T-helper 22 cell (primary cell): ENCODE measurements at places on chromosomes 3 and 15.

DNA sequence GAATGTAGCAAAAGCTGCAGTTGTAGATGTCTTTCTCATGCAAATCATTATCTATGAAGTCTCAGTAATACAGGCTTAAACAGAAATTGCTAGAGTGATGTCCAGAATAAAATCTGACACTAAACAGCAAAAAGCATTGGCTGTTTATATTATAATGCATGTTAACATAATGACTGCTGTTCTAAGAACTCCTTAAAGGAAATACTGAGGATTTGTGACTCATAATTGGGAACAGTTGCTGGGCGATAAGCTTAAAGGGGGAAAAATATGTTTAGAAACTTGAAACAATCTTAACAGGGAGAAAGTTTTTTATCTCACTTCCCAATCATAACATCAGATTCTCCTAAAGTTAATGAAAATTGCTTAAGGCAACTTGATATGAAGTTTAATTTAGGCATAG is 17.5 kb downstream of the TIPARP start:
- DNase-seq, result no peak

GRCh38 chr3:77667901-77668300 is 628.0 kb downstream of the ROBO2 start:
- no peak for DNase-seq

DNA sequence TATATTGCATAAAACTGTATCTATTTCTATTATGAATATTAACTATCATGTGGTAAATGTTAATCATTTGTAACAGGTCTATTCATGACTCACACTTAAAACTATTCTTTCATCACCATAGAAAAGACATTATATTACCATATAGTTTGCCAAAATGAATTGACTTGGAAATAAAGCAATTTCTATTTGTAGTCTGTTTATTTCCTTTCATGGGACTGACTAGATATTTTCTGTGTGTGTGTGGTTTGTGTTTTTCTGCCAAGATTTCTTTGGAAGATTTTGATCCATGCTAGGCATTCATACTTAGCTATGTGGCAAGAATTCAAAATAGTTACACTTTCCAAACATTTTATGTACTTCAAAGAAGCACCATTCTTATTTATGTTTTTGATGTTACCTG is 522.5 kb upstream of the AGTR1 start:
- DNase-seq, result no peak

- no peak for DNase-seq
Measured at GRCh38 chr3:52140769-52141168, 13.5 kb downstream of the POC1A start.

DNA sequence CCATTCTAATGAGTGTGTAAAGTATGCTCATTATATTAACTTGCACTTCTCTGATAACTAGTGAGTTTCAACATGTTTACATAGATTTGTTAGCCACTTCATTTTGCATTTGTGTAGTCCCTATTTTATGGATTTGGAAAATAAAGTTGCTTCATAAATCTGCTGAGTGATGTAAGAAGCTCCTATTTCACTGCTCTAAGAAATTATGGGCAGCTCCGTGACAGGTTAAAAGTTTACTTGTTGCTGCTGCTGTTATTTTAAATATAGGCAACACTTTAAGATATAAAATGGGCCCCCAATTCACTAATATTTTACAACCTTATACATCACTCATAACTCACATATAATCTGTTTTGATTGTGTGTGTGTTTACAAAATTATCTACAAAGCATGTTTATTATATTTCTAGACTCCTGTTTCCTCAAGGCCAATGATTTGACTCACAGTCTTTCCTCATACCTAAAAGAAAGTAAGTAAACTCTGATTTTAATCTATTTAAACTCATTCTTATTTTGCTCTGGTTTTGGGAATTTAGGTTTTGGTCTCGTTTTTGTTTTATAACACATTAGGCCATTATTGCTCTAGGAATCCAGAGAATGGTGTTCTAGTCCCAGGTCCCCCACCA is 51.7 kb upstream of the FILIP1L start:
- no peak for DNase-seq

GRCh38 chr15:62895905-62896316 is 146.6 kb upstream of the TPM1 start:
- no peak for DNase-seq

DNA sequence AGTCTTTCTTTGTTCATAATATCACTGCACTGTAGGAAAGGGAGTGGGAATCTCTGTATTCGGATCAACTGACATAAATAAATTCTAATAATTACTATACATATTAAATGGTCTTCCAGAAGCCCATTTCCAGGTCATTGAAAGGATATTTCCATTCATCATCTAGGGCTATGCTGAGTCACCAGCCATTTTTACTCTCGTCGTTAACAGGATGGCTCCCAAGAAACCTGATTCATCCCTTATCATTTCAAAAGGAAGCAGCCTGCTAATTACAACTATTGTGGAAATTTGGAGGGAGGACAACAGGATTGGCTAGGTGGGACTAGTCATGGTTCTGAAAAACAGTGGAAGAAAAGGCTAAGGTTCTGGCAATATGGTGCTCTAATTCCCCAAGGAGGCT is 13.6 kb downstream of the GMNC start:
- no peak for DNase-seq

- DNase-seq, result no peak
Measured at GRCh38 chr15:52076889-52077781, 35.4 kb downstream of the BCL2L10 start.

DNA sequence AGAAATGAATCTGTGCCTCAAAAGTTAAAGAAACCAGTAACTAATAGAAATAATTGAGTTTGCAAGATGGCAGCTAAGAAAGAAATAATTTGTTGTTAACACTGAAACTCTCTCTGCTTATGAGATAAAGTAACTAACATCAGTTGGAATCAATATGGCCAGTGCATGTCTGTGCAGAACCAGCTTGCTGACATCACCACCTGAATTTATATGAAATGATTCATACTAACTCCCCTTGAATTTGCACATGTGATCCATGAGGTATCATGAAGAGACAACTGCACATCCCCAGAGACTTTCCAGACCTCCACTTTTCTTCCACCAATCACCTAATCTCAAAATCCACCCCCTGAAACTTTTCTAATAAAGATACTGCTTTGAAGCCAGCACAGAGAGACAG is 10.3 kb upstream of the SLC25A38 start:
- no peak for DNase-seq

- DNase-seq, result no peak
Measured at GRCh38 chr15:26864664-26865191, 2.1 kb upstream of the GABRA5 start.

DNA sequence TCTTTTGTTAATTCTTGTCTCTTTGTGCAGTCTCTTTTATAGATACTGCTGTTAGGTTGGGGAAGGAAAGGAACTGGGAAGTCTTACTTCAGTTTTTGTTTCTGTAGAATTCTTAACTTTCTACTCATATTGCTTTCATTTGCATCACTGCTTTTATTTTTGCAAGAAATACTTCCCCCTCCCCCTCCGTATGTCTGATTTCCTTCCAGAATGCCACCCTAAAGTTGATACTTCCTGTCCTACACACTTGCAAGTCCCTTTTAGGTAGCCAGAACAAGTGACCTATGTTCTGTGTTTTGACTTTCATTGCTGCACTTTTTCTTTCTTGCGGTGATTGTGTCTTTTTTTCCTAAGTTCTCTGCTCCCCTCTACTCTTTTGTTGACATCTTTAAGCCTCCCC is 477.4 kb downstream of the RSL24D1 start:
- no peak for DNase-seq

DNA sequence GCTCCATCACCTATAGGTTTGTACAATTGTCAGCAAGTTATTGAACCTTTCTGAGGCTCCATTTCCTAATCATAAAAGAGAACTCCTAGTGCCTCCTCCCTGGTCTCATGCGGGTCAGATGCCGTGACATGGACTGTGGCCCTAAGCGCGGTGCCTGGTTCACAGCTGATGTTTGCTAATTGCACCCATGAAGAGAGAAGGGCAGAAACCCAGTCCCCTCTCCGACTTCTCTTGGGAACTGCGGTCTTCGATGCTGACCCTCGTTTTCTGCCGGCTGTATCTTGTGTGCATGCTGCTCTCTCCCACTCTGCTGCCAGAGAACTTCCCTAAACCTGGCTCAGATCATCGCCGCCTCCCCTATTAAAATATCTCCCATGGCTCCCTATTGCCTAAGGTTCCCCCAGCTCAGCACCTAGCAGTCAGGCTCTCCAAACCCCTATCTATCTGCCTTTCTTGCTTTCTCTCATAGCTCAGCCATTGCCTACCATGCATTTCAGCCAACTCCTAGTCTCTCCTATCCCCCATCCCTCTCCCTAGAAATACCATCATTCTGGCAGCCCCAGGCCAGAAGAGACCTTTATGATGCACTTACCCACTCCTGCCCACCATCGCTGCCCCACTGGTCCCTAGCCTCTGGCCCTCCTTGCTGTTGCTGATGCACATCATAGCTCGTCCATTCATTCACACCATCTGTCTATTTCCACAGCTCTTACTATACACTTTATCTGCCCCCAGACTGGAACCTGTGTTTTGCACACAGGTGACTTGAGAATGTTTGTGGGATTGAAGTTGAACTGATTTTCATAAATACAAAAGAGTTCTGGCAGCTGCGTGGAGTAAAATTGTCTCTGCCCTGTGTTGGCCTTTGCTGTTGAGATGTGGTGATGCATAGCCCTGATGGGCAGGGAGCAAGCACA is 6.6 kb downstream of the ISG20 start:
- no peak for DNase-seq

GRCh38 chr3:175619369-175619768 is 760.2 kb downstream of the NAALADL2 start:
- DNase-seq, result no peak

- no peak for DNase-seq
Measured at GRCh38 chr3:112585782-112586181, 23.9 kb downstream of the SLC35A5 start.

DNA sequence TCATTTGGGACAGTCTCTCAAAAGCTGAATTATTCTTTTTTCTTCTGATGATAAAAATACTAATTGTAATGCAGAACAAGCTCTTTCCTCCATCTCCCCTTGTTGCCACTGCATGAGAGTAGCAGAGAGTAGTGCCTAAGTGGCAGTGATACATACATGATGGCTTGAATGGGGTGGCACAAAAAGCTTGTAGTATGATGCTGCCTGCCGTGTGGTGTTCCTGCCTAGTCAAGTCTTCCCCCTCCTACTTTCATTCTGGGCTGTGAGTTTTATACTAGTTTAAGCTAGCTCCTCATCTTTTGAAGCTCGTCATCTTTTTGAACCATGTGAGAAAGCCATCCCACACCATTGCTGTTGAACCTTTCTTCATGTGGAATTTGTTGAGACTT is 230.5 kb downstream of the NFKBIZ start:
- no peak for DNase-seq

DNA sequence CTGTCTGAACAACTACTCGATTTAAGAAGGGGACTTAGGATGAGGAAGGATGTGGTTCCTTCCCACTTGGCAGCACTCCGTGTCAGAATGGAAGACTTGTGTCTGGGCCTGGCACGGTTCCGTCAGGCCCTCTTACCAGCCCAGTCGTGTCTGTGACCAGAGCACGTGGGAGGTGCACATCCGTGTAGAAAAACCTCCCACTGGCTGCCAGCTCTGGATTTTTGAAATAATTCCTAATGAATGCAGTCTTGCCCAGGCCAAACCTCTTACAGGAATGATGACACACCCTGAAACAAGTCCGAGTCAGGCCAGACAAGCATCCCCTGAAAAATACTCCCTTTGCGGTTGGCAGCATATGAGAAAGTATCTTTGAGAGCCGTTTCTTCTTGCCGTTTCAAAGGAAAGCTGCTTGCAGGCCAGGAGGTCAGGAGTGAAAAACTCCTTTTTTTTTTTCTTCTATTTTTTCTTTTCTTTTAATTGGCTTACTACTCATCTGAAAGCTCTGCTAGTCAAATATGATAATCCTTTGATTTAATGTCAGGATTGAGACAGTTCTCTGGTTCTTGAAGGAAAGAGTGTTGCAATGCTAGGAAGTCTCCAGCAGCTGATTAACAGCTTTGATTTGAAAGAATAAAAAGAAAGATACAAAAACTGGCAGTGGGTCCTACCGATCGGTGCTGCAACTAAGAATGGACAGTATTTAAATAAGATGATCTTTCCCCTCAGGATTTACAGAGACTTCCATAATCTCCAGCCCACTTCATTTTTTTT is 19.8 kb downstream of the IL1RAP start:
- DNase-seq, result no peak

GRCh38 chr3:49057268-49057667 is 28.1 kb upstream of the IMPDH2 start:
- DNase-seq, result no peak

DNA sequence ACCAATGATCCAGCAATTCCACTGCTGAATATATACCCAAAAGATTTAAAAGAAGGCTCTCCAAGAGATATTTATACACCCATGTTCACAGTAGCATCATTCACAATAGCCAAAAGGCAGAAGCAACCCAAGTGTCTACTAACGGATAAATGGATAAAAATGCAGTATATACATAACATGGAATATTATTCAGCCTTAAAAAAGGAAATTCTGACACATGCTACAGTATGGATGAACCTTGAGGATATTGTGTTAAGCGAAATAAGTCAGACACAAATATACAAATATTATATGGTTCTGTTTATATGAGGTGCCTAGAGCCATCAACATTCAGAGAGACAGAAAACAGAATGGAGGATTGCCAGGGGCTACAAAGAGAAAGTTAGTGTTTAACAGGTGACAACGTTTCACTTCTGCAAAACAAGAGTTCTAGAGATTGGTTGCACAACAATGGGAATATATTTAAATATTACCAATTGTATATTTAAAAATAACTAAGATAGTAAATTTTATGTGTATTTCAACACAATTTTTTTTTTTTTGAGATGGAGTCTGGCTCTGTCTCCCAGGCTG is 69.4 kb downstream of the STAG1 start:
- no peak for DNase-seq

- DNase-seq, result no peak
Measured at GRCh38 chr15:62403164-62403809, 238.2 kb upstream of the C2CD4B start.

DNA sequence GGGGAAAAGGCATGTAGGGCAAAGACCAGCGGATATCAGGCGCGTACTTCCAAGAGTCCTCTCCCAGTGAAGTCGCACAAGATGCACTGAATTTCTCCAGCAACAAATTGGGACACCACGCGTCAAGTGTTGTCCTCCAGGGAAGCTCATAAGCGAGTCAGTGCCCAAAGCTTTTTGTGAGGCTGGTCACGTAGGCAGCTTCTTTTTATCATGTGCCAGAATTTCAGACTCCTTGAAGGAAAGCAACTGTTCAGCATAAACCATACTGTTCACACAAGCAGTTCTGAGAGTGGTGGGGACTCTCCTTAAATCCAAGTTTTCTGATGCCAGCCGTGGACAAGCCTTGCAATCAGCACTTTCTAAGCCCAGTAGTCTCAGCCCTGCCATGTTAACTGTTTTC is 10.1 kb upstream of the FSTL1 start:
- DNase-seq, result no peak

DNA sequence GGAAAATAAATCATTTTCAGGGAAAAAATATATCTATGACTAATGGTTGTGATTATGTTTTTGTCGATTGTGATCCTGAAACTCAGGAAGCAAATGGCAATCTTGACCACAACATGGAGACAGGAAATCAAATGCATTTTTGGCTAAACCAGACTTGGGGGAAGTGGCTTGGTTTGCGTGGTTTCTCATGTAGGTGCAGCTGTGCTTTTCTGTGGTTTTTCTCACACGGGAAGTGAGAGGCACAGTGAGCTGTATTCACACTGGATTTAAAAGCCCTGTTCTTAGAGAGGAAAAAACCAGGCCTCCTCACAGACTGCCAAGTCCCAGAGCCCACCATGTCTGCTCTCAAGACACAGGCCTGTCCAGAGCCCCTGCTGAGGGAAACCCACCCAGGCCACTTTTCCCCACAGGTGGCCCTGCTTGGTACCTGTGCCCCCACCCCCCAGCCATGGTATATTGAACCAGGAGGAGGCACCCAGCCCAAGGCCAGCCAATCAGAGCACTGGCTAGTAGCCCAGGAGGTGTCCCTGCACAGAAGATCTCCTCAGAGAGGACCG is 46.1 kb downstream of the BTD start:
- DNase-seq, result peak; percentile 30
